Posterior cingulate gyrus (tissue), 11 donors: ENCODE measurements at places on chromosomes 11 and 22.

GRCh38 chr22:25750569-25751173, 8.7 kb downstream of the MYO18B start:
- DNase-seq, result peak; percentile 29

DNA sequence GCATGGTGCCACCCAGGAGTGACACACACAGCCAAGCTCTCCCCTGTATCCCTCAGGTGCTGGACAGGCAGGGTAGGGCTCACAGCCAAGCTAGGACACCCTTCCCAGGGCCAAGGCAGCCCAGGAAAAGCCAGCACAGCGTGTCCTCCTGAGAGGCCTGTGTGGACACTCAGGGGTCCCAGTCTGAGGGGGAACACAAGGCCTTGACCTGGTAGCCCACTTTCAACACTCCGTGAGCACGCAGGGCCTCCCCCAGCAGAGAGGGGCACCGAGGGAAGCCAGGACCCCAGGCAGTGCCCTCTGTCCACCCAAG, 24.9 kb downstream of the OSBPL5 start:
- DNase-seq, result peak; percentile 27

DNA sequence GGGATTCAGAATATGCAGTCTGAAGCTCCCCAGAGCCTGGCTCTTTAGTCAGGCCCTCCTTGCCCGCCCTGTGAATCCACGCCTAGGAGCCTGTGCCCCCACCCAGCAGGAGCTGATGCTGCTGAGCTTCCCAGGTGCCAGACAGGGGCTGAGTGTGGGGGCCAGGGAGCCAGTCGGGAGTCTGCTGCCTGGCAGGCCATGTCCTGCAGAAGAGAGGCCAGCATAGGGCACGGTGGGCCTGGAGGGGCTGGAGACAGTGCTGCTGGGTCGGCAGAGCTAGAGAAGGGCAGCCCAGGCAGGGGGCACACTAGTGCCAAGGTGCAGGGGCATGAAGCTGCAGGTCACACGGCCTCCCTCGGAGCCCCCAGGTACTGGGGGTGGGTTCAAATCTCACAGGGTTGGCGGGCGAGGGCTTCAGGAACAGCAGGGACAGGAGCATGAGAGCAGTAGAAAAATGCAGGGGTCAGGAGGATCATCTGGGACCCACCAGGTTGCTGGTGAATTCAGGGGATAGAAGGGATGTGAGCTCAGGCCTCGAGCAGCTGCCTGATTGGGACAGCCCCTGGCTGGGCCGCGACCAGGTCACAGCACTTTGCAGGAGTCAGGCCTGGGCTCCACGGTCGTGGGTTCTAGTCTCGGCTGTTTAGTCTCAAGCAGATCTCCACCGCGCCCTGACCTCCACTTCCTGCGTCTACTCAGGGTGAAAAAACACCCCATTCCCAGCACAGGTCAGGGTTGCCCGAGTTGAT, 4.1 kb upstream of the SEPTIN5 start:
- DNase-seq, result peak; percentile 80

DNA sequence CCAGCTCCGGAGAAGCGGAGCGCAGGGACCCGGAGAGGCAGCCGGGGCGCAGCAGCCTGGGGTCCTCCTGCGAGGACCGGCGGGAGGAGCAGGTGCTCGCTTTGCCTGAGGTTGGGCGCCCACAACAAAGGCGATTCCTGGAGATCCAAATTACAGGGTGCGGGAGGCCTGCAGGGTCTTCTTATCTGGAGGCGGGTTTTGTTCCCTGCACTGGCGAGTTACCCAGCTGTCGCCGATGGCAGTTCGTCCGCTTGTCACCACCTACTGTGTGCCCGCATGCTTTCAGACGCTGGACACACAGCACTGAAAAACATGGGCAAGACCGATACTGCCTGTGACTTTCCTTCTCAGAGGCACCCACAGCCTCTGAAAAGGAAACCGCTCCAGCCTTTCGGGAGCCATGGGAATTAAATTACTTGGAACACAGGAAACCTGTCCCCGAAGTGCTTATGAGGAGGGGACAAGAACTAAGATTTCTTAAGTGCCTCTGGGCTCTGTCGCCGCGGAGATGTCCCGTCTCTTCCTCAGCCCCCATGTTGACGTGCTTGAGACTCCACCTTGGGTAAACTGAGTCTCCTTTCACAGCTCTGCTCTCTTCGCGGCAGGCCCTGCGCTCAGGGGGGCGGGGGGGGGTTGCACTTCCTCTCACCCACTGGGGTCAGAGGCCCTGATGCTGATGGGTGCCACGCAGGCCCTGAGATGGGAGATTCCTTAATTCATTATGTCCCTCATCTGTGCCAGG, 1.3 kb upstream of the ZFTA start:
- peak; percentile 13 for DNase-seq

GRCh38 chr11:128508770-128509510, 78.4 kb downstream of the ETS1 start:
- no peak for DNase-seq

GRCh38 chr22:20118300-20119020, 1.4 kb upstream of the TRMT2A start:
- DNase-seq, result no peak

DNA sequence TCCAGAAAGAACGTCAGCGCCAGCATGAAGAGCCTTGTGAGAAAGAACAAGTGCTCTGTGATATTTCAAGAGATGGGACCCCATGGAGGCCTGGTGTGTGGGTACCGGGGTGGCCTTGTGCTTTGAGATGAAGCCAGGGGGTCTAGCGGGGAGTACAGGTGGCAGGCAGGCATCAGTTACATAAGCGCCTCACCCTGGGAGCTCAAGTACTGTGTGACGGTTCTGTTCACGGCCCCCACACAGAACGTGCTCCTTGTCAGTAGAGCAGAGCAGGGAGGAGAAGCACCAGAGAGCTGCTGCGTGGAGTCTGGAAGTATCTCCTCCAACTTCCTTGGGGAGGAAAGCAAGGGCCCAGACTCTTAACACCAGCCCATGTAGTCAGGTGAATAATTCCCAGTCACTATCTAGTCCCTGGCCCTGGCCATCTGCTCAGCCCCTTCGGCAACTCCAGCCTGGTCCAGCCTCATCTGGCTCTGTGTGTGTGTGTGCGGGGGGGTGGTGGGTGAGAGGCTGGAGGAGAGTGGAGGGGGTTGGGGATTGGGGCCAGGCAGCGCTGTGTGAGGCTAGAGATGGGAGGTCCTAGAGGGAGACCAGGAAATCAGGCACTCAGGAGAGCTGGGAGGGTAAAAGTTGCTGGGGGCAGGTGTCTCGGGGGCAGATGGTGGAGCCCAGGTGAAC, 32.4 kb downstream of the MCM5 start:
- DNase-seq, result no peak

DNA sequence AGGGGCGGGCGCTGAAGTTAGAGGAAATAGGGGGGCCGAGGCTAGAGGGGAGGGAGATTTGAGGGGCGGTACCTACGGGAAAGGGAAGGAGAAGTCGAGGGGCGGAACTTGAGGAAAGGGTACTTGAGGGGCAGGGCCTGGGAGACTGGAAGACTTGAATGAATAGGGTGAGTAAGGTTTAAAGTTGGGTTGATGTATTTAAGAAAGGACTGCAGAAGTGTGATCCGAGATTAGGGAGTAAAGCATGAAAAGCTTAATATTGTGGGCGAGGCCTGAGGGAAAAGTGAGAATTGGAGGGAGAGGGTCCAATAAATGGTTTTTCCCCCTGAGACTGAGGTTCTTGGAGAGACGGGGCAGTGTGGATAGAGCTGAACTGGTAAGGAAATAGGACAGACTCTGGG, 723 bp downstream of the HSCB start:
- no peak for DNase-seq

DNA sequence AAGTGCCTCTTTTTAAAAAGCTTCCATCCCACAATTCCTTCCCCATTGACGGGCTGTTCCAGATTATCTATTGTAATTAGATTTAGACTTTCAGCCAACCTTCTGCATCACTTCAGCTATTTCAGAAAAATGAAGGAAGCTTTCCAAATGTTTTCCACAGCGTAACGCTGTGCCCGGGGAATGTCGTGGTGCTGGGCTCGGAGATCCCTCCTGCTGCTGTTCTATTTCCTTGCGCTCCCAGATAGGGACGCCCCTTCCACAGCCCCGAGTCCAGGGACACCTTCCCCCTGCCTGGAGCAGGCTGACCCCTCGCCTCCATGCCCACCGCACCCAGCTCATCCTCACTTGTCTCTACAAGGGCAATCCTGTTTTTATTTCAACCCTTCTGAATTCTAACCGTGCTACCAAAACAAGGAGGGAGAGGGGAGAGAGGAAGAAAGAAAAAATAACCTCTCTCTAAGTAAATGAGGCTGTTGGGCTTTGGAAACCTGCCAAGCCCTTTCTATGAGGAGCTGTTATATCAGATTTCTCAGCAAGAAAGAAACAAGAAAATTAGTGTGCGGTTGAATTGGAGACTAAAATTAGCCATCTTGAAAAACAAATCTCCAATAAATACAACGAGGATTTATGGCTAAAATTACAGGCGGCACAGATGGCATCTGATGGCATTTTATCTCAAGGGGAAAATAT, 366.9 kb downstream of the BRD1 start:
- DNase-seq, result no peak

- no peak for DNase-seq
Observed at GRCh38 chr11:75238595-75239440, 1.8 kb upstream of the TPBGL start.

GRCh38 chr22:27752771-27753170, 48.8 kb downstream of the MN1 start:
- DNase-seq, result no peak

DNA sequence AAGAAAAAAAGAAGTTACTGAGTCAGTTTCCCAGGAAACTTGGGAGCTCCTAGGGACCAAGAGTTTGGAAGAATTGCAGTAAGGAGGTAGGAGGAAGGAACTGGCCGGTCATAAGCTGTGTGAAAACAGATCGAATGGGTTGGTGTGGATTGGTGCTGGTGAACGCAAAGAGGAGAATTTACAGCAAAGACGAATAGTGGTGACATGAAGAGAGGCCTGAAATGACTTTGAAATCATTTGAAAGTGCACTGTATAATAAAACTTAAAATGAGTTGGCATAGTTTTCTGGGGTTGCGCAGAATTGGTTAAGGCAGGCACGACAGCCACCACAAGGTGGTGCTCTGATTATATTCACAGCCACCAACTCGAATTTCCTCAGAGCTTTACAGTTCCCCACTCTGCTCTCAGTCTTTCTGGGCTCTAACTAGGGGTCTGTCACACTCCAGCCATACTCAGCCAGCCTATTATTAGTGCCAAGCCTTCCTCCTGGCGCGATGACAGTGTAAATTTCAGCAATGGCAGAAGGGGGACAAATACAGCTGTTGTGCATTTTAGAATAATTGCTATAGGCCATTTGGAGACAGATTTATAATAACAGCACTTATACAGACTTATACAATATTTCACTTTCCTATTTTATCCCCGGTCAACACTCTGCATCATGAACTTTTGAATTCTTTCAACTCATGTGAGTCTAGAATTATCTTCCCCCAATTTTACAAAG, 8.3 kb upstream of the HTR3B start:
- peak; percentile 31 for DNase-seq

GRCh38 chr22:42432818-42433217, 615 bp upstream of the NFAM1 start:
- DNase-seq, result no peak

DNA sequence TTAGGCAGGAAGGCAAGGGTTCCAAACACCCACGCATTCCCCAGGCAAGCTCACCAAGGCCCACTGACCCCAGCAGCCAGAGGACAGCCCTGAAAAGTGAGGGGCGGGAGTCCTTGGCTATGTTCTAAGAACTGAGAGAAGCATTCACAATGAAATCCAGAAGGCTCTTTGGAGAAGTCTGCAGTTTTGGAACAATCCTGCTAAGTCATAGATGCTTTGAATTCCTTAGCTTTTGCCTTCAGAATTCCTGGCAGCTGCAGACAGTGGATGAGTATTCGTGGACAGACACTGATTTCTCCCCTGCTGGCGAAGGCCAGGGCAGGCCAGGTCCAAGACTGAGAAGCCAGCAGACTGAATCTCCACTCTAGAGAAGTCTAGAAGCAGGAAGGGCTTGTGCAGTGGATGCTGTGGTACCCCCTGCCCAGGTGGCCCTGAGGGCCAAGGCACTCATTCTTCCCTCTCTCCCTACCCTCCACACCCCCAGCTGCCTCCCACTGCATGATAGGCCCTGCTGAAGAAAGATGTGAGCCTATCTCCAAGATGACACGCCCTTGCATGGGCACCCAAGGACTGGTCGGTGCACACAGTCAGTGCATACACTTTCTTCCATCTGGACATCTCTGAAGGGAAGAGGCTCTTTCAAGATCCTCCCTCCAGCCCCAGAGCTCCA, 133.2 kb upstream of the TEAD1 start:
- no peak for DNase-seq
